ENCODE measurements at places on chromosomes 4 and X.

DNA sequence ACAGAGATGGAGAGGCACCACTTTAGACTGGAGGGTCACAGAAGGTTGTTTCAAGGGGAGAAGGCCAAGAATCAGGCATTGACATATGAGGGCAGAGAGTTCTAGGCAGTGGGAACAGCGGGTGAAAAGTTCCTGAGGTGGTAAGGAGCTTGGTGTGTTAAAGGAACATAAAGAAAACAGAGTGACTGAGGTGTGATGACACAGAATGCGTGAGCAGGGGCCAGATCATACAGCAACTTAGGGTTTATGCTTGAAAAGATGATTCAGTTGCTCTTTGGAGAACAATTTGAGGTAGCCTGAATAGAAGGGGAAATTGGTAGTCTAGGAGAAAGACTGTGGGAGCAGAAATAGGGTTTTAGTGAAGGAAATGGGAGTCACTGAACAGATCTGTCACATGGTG lies 179.2 kb downstream of the AMELX start:
- DNase-seq, result no peak

- DNase-seq, result no peak
Observed at GRCh38 chrX:140507223-140507981, 2.5 kb upstream of the SOX3 start.

DNA sequence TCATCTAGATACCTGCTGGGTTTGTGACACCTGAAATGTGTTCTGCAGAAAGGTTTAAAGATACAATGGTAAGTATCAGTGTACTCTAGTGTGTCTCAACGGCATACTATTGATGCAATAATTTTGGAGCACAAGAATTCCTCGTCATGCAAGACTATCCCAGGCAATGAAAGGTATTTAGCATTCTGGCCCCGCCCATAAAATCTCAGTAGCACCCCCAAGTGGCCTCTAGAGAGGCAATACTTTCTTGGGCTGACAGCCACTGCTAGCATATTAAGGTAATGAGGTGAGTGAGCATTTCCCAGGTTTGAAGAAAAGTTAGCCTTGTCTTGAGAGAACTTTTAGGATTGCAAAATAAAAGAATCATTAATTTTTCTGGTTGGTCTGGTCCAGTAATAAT lies 24.0 kb downstream of the TAB3 start:
- DNase-seq, result no peak

DNA sequence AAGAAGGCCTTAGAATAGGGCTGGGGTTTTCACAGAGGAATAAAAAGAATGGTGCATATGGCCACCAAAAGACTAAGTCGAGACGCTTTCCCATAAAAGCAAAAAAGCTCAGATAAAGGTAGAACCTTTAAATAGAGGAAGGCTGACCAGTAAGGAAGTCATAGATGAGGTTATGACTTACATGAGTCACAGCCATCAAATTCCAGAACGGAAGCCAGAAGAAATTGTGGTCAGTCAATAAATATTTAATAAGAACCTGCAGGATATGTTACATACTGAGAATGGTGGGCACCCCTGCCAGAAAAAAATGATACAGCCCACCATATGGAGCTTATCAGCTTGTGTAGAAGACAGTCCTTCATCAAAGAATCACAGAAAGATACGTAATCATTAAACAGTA lies 120.1 kb downstream of the MANBA start:
- no peak for DNase-seq

DNA sequence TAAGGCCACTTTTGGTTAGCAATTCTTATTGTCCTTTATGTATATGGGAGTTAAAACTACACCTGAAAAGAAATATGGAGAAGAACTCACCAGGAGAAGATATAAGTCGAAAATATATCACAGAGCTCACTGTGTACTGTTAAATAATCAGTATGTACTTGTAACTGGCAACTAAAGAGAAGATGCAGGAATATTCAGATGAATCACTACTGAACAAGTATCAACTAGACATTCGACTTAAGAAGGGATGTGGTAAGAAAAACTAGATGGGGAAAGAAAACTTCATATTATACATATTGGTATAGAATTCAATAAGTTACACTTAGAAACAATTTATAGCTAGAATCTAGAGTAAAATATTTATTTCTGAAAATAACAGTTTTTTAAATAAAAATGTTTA lies 230.0 kb downstream of the CAMK2D start:
- DNase-seq, result no peak
